ENCODE measurements at places on chromosomes 1 and 21.

- DNase-seq: no peak
Measured at GRCh38 chr1:54599211-54599823, 24.0 kb downstream of the FAM151A start.

- DNase-seq: no peak
Measured at GRCh38 chr1:27192039-27192529, 37.2 kb upstream of the SLC9A1 start.

- no peak for DNase-seq
Measured at GRCh38 chr1:29033829-29034466, 89.8 kb downstream of the TMEM200B start.

GRCh38 chr1:33328817-33329216 is 7.9 kb upstream of the A3GALT2 start:
- DNase-seq: no peak

DNA sequence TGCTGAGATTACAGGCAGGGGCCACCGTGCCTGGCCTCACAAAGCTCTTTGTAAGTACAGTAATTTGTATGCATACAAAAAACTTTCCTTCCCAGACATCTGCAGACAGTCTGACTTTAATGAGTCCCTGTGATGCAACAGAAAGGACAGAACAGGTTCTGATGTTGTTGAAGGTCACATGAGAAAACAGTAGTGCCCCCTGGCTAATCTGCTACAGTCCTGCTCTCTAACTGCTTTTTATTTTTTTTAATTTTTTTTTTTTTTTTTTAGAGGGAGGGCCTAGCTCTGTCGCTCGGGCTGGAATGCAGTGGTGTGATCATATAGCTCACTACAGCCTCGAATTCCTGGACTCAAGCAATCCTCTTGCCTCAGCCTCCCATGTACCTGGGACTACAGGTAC is 36.7 kb downstream of the ACBD3 start:
- DNase-seq: no peak

DNA sequence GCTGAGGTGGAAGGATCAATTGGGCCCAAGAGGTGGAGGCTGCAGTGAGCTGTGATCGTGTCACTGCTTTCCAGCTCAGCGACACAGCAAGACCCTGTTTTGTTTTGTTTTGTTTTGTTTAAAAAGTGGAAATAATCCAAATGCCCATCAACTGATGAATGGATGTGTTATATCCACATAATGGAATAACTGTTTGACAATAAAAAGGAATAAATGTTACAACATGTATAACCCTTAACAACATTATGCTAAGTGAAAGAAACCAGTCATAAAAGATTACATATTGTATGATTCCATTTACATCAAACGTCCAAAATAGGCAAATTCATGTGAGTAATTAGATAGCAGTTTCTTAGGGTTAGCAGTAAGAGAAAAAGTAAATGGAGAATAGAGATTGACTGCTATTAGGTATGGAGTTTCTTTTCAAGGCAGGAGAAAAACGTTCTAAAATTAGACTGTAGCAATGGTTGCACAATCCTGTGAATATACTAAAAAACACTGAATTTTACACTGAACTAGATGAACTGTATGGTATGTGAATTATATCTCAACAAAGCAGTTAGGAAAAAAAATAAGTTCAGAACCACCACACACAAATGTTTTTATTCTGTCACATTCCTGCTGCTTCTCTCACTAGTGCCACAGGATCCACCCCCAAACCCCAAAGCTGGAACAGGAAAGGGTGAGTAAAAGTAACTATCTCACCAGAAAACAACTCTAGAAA is 15.7 kb downstream of the FOXJ3 start:
- no peak for DNase-seq

GRCh38 chr1:228164561-228165371 is 838 bp upstream of the IBA57 start:
- DNase-seq: no peak

DNA sequence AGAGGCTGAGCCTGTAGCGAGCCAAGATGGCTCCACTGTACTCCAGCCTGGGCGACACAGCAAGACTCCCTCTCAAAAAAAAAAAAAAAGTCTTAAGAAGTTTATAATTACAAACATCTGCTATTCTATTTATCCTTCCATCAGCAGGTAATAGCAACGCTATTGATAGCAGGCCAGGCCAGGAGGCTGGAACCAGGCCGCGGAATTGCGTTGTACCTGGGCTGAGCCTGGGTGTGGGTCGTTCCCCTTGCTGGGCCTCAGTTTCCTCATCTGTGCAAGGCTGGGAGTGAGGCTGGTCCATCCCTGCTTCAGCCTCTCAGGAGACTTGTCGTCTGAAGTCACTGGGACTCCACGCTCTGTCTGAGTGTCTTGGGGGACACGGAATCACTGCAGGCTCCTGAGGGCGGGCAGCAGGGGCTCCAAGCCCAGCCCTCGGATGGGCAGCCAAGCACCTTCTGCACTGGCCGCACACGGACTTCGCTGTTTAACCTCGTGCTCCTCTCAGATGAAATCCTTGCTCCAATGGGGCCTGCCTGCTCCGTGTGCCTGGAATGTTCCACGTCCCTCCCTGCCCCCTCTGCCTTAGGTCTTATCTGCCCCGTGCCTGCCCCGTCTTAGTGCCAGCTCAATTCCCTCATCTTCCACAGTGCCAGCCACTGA is 103.9 kb upstream of the C1orf174 start:
- no peak for DNase-seq

Measured in stimulated activated CD4-positive, alpha-beta T cell treated with anti-CD3 and anti-CD28 coated beads, Interleukin-1b, Interleukin-23, amount 100 ng/mL, for 1 hour (primary cell).